ENCODE measurements at places on chromosomes 5 and 9.

- no peak for DNase-seq
Observed at GRCh38 chr5:2181149-2181548, 298.4 kb upstream of the IRX4 start.

- DNase-seq: no peak
Observed at GRCh38 chr9:113674436-113674835, 201.7 kb upstream of the ZNF618 start.

GRCh38 chr5:99795031-99795430, 740.1 kb upstream of the FAM174A start:
- DNase-seq: no peak

- DNase-seq: no peak
Observed at GRCh38 chr9:37197158-37198038, 77.0 kb downstream of the ZCCHC7 start.

GRCh38 chr9:93096131-93096802, at the start of gene CARD19:
TSS of gene CARD19 (plus strand) at chr9:93096217. CDS start at chr9:93096346, 129 bp downstream.
- no peak for DNase-seq

- no peak for DNase-seq
Observed at GRCh38 chr5:122035913-122036312, 42.1 kb downstream of the LOX start.

DNA sequence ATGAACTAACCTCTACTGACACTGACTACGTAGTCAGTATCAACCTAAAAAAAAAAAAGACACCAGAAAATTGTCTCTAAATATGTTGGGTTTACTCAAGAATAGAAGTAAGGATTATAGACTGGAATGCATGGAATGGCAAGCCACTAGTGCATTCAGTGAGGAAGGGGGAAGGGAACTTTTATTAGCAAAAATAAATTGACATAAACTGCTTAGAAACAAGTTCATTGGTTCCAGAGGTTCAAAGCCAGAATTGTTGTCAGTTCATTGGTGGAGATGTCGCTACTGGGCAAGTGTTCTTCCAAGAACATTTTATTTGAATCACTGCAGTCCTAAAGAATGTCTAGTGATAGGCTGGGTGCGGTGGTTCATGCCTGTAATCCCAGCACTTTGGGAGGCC, 26.1 kb upstream of the AOPEP start:
- DNase-seq: no peak

DNA sequence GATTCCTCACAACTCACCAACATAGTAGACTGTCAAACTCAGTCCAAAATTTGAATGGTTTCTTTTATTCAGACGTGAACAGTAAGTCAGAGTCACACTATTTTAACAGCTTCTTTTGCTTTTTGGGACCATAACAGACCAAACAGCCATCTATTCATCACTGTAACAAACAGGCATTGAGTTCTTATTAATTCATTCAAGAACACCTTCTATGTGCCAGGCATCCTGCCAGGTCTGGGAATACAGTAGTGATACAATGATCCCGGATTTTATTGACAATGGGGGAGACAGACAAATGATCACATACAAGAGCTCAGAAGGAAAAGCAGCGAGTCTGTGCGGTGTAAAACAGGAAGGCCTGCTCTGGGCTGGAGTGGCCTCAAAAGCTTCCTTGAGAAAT, 153.3 kb upstream of the ERCC6L2 start:
- DNase-seq: no peak

Data from left kidney (tissue), 8 donors.